ENCODE measurements at places on chromosomes 4 and X. TPM values are rescaled to one million over a fixed set of nuclear protein-coding genes. Genes with fewer than 3 reads are reported as not detected.

GRCh38 chr4:150140774-150141400 lies 62.6 kb downstream of the DCLK2 start:
- DNase-seq, result peak; percentile 85

- no peak for DNase-seq
Observed at GRCh38 chrX:22165732-22166457, 106.8 kb upstream of the CBLL2 start.

The CLIC2 gene
- 8.9 TPM for total RNA-seq

The SPANXN4 gene
- not detected for total RNA-seq

DNA sequence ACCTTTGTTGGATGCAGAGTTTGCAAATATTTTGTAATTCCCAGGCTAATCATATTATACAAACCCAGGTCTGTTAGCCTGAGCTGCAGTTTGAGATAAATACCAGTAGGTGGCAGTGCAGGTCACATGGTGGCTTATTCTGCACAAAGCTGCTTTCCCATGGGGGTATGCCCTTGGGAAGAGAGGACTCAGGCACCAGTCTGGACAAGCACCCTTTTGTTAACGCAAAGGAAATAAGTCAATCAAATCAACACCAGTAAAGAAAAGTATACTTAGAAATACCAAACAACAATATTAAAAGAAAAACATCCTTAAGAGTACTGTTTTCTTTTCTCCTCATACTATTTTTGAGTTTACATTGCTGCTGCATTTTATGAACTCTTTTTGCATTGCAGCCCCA lies 389.0 kb upstream of the ZFP42 start:
- DNase-seq, result peak; percentile 54

- peak; percentile 50 for DNase-seq
Observed at GRCh38 chr4:112284662-112285411, 867 bp downstream of the TIFA start.

DNA sequence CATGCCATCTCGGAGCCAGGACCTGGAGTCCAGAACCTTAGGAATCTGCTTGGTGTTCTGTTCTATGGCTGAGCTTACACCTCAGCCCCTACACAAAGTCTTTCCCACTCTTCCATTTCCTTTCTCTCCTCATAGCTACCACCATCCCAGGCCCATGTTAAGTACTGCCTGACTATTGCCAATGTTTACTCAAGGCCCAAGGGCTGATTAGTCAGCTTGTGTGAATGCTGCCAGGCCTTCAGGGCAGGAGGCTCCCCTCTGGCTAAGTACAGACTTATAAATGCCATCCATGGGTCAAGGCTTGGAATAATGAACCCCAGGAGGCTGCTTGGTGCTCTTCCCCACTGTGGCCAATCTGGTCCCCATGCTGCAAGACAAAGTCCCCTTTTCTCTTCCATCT lies 411.6 kb upstream of the MAGEB18 start:
- no peak for DNase-seq

DNA sequence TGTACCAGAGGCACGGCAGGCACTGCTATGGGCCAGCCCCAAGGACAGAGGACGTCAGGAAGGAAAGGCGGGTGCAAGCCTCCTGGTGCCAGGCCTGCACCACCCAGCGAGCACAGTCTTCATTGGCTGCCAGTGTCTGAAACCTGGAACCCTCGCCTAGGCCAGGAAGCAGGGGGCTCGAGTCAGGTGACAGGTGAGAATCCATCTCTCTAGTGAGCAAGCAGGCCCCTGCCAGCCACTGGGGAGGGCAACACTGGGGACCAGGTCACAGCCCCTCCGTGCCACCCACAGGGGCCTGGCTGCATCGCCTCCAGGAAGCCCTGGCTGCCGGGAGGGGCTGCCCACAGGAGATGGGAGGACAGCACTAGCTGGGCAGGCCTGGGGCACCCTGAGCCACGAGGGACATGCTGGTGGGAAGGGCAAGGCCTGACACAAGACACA lies 6.9 kb upstream of the HAUS3 start:
- DNase-seq, result no peak

All from lung microvascular endothelial cell (primary cell).